ENCODE measurements at places on chromosomes 16 and 17.

GRCh38 chr16:48150707-48151106 lies 5.1 kb downstream of the ABCC12 start:
- DNase-seq: no peak

DNA sequence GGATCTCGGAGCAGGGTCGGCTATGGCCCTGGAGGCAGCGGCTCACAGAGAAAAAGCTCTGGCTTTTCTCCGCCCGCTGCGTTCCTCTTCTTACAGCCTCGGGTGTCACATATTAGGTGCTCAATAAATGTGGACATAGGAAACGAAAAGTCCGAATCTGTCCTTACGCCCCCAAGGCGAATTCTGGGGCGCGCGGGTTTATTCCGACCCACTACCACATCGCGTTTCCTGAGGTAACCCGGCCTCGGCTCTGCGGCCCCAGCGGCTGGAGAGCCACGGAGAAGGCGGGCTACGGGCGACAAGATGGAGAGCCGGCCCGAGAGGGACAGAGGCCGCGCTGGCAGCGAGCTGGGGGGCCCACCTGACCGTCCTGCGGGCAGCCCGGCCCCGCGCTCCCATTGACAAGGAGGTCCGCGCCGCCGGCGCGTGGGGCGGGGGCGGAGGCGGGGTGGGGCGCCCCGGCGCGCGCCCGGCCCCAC lies 573 bp upstream of the GNAO1 start:
- no peak for DNase-seq

DNA sequence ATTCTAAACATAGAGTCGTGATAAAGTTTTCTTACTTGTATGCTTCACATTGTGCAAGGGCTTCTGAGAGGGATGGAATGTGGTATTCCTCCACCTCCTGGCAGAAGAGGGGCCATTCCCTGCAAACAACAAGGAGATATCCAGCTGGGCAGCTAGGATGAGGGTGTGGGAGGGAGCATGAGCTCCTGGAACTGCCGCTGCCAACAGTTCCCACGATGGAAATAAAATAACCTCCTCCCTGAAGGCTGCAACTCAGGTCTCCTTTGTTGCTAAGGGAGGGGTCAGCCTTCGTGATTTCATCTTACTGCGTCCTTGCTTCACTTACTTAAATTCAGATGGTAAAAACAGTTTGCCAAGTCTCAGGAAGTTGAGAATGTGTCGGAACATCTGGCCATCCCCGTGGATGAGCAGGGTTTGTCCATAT lies 15.6 kb downstream of the PLEKHG4 start:
- DNase-seq: no peak

DNA sequence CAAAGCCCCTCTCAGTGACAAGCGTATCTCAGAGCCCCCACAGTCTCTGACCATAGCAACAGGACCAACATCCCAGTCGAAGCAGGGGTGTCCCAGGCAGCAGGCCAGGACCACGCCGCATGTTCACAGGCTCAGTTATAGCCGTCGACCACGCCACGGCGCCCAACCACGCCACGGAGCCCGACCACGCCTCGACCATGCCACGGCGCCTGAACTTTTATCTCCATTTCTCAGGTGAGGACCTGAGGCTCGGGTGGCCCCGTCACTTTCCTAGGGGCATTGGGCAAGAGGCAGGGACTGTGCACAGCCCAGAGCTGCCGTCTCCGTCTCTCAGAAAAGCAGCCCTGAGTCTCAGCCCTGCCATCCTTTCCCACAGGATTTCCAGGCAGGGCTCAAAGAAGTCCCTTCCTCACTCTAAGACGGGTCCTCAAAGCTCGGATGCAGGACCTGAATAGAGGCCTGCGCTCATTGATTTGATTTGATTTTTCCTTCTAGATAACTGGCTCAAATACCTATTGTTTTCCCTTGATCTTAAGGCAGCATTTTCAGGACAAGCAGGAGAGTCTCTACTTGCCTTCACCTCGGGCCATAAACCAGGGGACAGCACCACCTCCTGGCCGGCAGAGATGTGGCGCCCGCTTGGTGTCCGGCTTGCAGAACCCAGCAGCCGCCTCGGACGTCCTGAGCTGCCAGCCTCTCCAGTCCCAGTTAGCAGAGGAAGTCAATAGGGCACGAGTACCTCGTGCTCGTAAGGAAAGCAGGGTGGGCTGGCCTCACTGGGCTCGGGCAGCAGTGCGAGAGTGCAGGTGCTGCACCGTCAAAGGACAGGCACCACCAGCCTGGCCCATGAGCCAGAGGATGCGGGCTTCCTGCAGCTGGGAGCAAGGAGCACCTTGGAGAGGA lies 38.8 kb downstream of the C16orf95 start:
- peak; percentile 59 for DNase-seq

DNA sequence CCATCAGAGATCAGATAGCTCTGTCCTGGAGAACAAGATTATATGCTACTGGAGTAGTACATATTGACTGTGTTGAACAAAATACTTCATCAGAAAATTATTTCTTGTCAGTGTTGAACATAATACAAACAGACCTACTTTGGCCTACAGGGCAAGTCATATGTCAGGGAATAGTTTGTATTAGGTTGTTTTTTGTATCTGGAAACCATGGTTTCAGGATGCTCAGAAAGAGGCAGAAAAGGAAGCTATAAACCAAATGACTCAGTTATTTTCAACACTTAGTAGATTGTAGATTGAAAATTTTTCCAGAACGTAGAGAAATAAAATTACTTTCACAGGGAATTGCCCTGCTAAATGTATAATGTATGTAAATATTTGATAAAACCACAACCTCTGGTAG lies 198.4 kb downstream of the CYB561 start:
- DNase-seq: no peak

DNA sequence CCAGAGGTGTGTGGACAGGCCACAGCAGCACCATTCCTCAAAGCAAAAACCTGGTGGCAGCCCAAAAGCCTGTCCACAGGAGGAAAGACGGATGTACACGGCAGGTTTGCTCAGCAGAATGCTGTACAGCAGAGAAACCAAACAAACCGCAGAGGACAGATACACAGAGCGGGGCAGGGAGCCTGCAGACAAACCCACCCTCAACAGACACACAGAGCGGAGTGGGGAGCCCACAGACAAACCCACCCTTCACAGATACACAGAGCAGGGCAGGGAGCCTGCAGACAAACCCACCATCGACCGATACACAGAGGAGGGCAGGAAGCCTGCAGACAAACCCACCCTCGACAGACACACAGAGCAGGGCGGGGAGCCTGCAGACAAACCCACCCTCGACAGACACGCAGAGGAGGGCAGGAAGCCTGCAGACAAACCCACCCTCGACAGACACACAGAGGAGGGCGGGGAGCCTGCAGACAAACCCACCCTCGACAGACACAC lies 53.0 kb upstream of the METRNL start:
- DNase-seq: no peak

DNA sequence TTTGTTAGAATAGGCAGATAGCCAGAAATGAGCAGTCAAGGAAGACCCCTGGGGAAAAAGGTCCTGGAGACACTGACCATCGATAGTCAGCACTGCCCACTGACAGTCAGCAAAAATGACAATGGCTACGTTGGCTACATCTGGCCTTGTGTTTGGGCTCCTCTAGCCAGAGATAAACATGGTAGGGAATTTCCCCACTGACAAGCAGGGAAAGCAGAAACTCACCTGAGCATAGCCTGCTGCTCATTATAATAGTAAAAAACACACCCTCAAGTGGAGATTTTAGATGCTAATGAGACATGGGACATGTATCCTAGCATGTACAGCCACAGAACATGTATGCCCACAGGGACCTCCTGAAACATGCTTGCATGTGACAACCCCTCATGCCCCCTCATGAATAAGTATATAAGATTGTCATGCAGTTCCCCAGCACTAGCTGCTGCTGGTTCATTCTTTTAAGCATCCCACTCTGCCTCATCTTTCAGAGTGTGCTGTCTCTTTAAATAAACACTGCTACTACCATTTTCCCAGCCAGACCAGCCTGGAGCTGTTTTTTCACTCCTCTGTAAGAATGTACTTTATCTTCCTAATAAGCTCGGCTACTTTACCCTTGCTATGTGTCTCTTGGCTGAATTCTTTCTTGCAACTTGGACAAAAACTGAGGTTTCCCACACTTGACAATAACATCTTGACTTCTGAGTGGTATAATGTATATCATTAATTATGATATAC lies 550.1 kb upstream of the CDH8 start:
- DNase-seq: no peak

DNA sequence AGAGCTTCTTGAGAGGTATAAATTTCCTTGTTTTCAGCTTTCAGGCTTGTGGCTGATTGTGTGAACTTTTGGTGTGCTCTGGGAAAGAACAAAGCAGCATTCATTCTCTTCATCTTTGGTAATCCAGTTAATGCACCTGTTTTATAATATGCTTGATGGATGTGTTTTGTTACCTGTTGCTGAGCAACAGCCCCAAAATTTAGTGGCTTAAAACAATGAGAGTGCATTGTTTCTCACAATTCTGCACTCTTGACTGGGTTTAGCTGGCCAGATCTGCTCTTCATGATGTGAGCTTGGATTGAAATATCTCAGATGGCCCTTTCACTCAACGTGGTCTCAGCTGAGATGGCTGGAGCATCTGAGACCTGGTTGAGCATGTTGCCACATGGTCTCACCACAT lies 58.7 kb upstream of the NOL11 start:
- DNase-seq: no peak

DNA sequence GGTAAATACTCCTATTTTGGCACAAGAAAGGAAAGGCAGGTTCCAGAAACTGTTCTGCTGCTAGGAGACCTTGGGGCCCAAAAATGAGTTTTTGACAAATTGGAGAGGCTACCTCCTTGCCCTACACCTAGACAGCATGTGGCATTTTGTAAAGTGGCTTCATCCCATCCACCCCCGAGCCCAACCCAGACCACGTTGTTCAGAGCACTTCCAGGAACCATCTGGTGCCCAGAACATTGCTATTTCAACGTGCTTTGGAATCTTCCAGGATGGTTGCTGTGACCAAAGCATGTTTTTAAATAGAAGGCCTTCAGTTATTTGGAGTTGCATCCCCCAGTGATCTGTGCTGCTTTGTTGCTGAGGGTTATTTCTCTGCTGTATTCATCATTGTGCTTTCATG lies 116.3 kb upstream of the TOM1L1 start:
- DNase-seq: no peak

DNA sequence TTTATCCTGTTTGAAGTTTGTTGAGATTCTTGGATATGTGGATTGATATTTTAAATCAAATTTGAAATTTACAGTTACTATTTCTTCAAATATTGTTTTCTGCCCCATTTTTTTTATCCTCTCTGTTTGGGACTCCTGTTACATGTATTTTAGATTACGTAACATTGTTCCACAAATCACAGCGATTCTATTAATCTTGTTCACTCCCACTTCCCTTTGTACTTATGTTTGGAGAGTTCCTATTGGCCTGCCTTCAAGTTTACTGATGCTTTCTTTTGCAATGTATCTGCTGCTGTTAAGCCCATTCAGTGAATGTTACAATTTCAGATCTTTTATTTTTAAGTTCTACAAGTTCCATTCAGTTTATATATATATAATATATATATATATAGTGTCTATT lies 288.3 kb upstream of the TNRC6C start:
- no peak for DNase-seq

- DNase-seq: no peak
Measured at GRCh38 chr17:66492080-66492479, 189.7 kb downstream of the PRKCA start.

DNA sequence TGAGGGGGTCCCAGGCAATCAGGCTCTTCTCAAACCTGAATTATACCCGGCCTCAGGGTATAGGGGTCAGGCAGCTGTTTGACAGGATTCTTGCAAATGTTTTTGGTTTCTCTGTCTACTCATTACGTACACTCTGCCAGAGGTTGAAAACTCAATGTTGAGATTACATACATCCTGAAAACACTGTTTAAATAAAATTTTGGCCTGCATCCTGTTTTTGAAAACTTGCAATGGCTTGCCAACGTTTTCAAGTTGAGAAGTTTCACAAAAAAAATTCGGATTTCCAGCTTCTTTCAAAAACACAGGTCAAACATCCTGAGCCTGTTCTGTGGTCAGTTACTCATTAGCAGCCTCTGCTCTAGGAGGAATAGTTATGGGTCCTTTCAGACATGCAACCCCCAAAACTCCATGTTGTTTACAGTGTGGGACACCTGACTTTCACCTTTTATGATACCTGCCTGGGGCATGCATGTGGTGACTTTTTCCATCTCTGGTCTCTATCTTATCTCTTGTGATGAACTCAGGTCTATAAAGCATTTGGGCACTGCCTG lies 577.8 kb downstream of the WWOX start:
- DNase-seq: no peak

DNA sequence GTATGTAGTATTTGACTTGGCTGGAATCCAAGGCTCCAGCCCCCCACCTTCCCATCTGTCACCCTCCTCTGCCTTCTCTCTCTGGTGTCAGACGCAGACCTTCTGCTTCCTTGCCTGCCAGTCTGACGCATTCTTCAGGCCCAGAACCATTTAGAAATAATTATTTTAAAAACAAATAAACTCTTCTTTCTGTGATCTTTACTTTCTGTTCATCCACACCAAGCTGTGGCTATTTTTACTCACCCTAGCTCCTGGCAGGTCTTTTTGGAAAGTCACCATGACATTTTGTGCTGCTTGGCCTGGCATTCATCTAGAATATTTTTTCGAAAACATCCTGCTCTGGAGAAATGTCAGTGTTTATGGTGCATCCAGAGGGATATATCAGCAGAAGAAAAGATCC lies 330.7 kb upstream of the ASIC2 start:
- DNase-seq: no peak

DNA sequence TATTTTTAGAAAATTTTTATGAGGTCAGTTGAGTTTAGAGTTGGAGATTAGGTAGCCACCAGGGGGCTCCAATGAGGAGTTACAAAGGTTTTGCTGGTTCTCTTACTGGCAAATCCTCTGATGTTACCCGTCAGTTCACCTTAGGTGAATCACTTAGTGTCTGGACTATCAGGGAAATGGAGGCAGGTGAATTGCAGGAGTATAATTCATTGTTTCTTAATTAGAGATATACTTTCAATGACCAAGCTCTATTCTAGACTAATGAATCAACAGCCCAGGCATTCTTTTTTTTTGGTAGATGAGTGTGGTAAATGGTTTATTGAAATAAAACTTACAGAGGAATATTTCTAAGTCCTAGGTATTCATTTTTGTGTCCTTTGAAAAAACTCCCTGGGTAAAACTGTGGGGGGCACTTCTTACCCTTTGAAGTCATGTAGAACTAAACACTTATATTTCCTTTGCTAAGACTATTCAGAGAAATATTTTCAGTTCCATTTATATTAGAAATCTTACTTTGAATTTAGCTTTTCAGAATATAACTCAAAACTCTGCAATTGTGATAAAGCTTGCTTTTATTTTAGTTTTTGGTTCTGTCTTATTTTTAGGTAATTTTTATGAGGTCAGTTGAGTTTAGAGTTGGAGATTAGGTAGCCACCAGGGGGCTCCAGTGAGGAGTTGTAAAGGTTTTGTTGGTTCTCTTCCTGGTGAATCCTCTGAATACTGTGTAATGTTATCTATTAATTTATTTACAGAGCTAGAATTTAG lies 17.7 kb downstream of the PSMD11 start:
- peak; percentile 49 for DNase-seq

GRCh38 chr17:28912281-28912937 lies 9.5 kb upstream of the DHRS13 start:
- DNase-seq: no peak

All from T-helper 1 cell (primary cell).